ENCODE measurements at places on chromosomes 1 and 21.

- DNase-seq, result peak; percentile 64
Observed at GRCh38 chr1:246784621-246785493, 60.6 kb downstream of the SCCPDH start.

- DNase-seq, result no peak
Observed at GRCh38 chr1:1181129-1181937, 7.7 kb downstream of the TTLL10 start.

DNA sequence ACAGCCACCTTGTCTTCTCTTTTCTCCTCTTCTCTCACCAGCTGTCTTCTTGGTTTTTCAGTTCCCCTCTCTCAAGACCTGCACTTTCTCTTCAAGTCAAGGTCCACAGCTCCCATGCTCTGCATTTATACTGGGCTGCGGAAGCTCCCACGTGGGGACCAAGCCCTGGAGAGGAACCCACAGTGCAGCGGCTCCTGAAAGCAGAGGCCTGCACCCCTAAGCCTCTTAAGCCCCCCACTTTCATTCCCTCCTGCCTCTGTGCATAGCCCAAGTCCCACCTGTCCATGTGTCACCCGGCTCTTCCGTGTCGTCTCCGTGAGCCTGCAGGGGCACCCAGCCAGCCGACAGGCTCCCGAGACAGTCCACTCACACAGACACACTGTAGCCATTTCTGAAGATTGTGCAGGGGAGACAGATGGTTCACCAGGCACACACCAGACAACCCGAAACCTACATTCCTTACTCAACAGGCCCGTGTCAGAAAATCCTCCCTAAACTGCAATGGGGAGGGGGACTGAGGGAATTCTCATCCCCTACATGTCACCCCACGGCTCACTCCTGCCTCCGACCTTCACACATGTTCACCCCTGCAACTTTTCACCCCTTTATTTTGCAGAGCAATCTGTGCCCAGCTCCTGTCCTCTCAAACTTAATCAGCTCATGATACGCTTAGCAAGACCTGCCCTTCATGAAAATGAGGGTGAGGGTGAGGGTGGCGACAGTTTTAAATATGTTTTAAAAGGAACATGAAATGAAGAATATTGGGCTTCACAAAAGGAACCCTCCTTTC is 6.3 kb downstream of the MX2 start:
- DNase-seq, result no peak

- DNase-seq, result no peak
Observed at GRCh38 chr1:46804027-46804889, 5.4 kb downstream of the CYP4B1 start.

GRCh38 chr1:197633447-197634078 is 141.7 kb downstream of the DENND1B start:
- no peak for DNase-seq

- no peak for DNase-seq
Observed at GRCh38 chr1:42853116-42853884, 6.9 kb downstream of the ZNF691 start.

DNA sequence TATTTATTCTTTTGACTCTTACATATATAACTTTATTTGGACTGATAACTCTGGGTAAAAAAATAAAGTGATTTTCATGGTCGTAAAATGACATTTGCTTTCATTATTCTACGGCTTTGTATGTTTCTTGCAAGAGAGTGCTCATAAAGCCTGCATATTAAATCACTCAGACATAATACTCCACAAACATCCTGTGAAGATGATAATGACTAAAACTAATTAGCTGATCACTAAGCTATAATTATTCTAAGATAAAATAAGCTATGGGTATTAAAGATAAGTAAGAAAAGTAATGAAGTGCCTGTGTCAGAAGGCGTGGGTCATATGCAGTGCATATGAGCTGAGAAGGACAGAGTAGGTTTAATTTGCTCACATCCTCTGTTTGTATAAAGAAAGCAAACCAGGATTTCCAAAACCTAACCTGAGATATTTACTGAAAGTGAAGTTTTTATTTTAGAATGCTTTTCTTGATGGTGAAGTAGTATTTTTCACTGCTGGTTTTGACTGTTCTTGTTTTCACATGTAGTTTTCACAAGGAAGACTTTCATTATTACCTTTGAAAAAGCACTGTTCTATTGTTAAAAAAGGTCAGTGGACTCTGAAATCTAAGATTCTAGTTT is 278.8 kb downstream of the AMY1C start:
- no peak for DNase-seq

GRCh38 chr1:97042551-97042950 is 321.0 kb downstream of the PTBP2 start:
- DNase-seq, result peak; percentile 7

GRCh38 chr1:117122330-117123025 is 929 bp upstream of the TRIM45 start:
- no peak for DNase-seq

Measured in cardiac fibroblast (primary cell).